ENCODE measurements at places on chromosomes 5 and 9. TPM values are rescaled to one million over a fixed set of nuclear protein-coding genes. Genes with fewer than 3 reads are reported as not detected.

DNA sequence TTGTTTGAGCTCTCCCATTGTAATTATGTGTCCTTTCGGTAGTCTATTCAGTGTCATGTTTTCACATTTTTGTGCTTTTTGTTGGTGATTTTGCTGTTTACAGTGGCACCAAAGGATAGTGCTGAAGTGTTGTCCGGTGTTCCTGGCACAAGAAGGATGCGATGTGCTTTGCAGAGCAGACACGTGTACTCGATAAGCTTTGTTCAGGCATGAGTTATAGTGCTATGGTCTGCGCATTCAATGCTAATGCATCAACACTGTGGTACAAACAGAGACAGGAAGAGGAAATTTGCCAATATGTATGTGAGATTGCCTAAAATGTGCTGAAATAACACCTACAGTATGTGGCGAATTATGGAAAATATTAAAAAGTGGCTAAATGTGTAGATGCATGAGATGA lies 913.4 kb upstream of the ACO1 start:
- no peak for DNase-seq
- peaks cover 8% of the 10 kb centered on the region for H3K4me1 ChIP-seq
- no peaks in the 10 kb centered on the region for H3K27me3 ChIP-seq
- H3K4me3 ChIP-seq = no peak overlapping the region
- H3K27ac ChIP-seq = no peak overlapping the region

ST8SIA4 gene
- 31.6 TPM for total RNA-seq

CNTFR gene
- total RNA-seq = not detected

ZNF366 gene
- total RNA-seq = not detected

SPINK7 gene
- not detected for total RNA-seq

- H3K4me1 ChIP-seq = peaks cover 7% of the 10 kb centered on the region
- H3K27ac ChIP-seq = no peak overlapping the region
- no peaks in the 10 kb centered on the region for H3K27me3 ChIP-seq
- DNase-seq = no peak
These were observed 12.4 kb downstream of the NACC2 start for GRCh38 chr9:136082496-136083361.

DNA sequence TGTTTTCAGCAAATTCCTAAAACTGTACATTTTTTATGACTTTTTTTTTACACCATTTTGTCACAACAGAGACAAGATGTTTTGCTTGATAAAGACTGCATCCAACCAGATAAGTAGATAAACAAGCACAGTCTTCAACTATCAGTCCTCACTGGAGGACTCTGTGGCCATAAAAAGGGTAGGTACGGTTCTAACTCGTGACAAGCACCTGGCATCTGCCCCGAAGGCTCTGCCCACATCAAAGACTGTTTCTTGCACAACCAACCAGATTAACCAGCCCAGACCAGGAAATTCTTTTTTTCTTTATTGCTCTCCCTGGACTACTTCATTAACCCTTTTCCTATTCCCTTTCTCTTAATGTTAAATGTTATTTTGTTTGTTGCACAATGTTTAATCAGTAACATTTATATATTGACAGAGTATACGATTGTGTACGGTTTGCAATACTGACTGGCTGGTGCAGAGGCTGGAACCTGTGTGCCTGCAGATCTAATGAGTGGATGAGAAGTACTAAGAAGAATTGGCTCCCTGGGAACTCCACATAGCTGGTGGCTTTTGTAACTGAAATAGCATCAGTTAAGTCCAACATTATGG lies 74.1 kb downstream of the SERINC5 start:
- H3K27ac ChIP-seq = peak overlapping the region; percentile 86
- H3K4me1 ChIP-seq = peaks cover 84% of the 10 kb centered on the region
- peak overlapping the region; percentile 36 for H3K4me3 ChIP-seq
- peak; percentile 68 for DNase-seq
- no peaks in the 10 kb centered on the region for H3K27me3 ChIP-seq

GRCh38 chr5:3601911-3602782 lies 6.5 kb downstream of the IRX1 start:
- no peak for DNase-seq
- no peak overlapping the region for H3K27ac ChIP-seq
- H3K4me1 ChIP-seq = peaks cover 6% of the 10 kb centered on the region
- H3K36me3 ChIP-seq = peaks cover 1% of the 10 kb centered on the region
- H3K4me3 ChIP-seq = no peak overlapping the region

GRCh38 chr5:11289733-11290132 lies 528.7 kb upstream of the DAP start:
- DNase-seq = no peak
- no peak overlapping the region for H3K27ac ChIP-seq
- no peak overlapping the region for H3K4me3 ChIP-seq

DNA sequence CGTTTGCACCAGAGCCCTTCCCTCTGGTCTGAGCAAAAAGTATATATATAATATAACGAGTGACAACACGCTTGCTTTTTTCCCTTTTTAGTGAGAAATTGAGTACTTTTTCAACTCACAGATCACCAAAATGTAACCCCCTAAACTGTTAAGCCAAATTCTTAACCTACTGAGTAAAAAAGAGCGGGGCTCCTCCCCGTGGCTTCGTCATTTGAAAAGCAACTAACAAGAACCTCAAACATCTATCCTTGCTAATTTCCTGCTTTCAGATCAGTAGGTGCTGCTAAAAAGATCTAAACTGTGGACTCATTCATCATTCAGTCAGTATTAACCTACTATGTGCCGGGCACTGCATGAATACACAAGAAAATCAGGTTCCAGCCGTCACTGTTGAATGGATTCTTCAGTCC lies 1.0 kb upstream of the PTBP3 start:
- peak overlapping the region; percentile 98 for H3K27ac ChIP-seq
- peak; percentile 84 for DNase-seq
- H3K4me3 ChIP-seq = peak overlapping the region; percentile 90
- H3K27me3 ChIP-seq = no peaks in the 10 kb centered on the region
- peaks cover 28% of the 10 kb centered on the region for H3K4me1 ChIP-seq

ANKRD34B gene
- total RNA-seq = not detected

RANBP17 gene
- total RNA-seq = not detected

- no peak overlapping the region for H3K27ac ChIP-seq
- DNase-seq = no peak
- H3K27me3 ChIP-seq = peaks cover 4% of the 10 kb centered on the region
- H3K4me3 ChIP-seq = no peak overlapping the region
- no peaks in the 10 kb centered on the region for H3K36me3 ChIP-seq
These were observed 137.3 kb upstream of the RANBP3L start for GRCh38 chr5:36438765-36439561.

- no peak for DNase-seq
- no peaks in the 10 kb centered on the region for H3K27me3 ChIP-seq
- H3K4me3 ChIP-seq = no peak overlapping the region
- H3K27ac ChIP-seq = no peak overlapping the region
These were observed 125.1 kb downstream of the HACD4 start for GRCh38 chr9:20906326-20906725.

RNF180 gene
- total RNA-seq = not detected

DNA sequence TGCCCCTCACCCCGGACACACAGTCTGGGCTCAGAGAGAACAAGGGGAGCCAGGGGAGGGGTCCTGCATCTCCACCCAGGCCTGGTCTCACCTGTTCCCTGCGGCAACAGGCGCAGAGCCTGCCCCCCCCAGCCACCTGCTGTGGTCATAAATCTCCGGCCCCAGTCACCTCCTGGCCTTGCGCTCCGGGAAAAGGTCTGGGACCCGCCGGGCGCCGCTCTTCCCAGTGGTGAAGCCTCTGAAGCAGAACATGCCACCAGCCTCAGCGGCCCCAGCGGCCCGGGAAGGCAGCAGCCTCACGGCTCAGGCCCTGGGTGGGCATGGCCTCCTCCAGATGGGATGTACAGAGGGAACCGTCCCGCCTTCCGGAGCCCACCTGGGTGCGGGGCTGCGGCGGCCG lies 20.6 kb downstream of the NOTCH1 start:
- no peaks in the 10 kb centered on the region for H3K36me3 ChIP-seq
- H3K27ac ChIP-seq = no peak overlapping the region
- no peaks in the 10 kb centered on the region for H3K27me3 ChIP-seq
- no peak for DNase-seq
- peaks cover 6% of the 10 kb centered on the region for H3K4me1 ChIP-seq

GABRB2 gene
- not detected for total RNA-seq

GRCh38 chr9:136977649-136978072 lies 357 bp downstream of the PTGDS start:
- no peak overlapping the region for H3K27ac ChIP-seq
- peaks cover 20% of the 10 kb centered on the region for H3K4me1 ChIP-seq
- DNase-seq = no peak
- H3K27me3 ChIP-seq = no peaks in the 10 kb centered on the region
- H3K36me3 ChIP-seq = no peaks in the 10 kb centered on the region
- H3K4me3 ChIP-seq = no peak overlapping the region

DNA sequence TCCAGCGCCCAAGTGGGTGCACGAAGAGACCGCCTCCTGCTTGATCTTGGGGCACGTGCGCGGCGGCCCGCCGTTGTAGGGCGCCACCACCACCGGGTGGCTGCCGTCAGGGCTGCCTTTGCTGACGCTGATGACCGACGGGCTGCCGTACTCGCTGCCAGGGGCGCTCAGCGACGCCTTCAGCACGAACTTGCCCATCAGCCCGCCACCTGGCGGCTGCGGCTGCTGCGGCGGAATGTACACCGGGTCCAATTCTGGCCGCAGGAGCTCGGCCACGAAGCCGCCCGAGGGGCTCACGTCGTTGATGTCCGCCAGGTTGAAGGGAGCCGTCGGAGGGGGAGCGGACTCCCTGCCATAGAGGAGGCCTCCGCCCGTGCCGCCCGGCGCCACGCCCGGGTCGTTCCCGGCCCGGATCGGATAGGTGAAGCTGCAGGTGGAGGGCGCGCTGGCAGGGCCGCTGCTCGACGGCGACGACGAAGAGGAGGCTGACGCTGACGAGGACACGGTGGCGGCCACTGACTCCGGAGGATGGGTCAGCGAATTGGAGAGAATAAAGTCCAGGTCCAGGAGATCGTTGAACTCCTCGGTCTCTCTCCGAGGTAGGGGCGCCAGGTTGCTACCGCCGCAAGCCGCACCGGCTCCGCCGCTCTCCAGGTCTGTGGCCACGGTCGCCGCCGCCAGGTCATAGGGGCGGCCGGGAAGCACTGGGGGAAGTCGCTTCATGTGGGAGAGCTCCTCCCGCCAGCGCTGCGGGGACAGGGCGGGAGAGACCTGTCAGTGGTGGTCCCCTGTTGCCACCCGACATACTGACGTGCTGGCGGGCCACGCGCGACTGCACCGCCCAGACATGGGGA lies 1.8 kb downstream of the KLF4 start:
- no peak overlapping the region for H3K27ac ChIP-seq
- H3K36me3 ChIP-seq = no peaks in the 10 kb centered on the region
- peaks cover 61% of the 10 kb centered on the region for H3K27me3 ChIP-seq
- H3K4me1 ChIP-seq = peaks cover 8% of the 10 kb centered on the region
- DNase-seq = peak; percentile 35
- no peak overlapping the region for H3K4me3 ChIP-seq

DNA sequence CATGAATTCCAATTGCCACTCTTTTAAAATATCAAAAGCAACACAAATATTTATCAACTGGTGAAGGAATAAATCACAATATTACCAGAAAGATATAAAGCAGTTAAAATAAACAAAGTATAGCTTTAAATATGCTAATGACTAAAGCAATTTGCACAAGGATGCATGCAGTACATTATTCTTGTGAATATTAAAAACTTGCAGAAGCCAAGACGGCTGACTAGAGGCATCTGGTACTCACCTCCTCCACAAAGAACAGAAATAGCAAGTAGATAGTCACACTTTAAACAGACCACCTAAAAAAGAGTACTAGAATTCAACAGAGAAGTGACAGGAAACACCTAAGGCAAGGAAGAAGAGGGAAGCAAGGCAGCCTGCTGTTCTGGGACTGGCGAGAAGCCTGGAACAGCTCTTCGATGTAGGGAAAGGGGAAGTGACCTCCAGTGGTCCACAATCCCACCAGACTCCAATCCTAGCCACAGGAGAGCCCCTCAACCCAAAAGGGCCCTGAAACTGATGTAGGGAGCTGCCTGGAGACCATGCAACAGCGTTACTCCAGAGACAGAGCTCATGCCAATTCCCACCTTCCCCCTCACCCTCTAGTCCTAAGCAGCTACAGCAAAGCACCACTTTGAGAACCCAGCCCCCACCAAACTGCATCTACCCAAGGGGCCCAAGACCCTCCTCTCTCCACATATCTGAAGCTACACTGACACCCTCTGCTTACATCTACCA lies 86.3 kb downstream of the LPAR1 start:
- H3K36me3 ChIP-seq = no peaks in the 10 kb centered on the region
- no peaks in the 10 kb centered on the region for H3K4me1 ChIP-seq
- H3K27me3 ChIP-seq = no peaks in the 10 kb centered on the region
- H3K4me3 ChIP-seq = no peak overlapping the region
- no peak for DNase-seq
- no peak overlapping the region for H3K27ac ChIP-seq
